ENCODE measurements at places on chromosomes 1 and 21.

GRCh38 chr21:29939104-29939923 lies 482 bp downstream of the GRIK1 start:
- no peak for DNase-seq

DNA sequence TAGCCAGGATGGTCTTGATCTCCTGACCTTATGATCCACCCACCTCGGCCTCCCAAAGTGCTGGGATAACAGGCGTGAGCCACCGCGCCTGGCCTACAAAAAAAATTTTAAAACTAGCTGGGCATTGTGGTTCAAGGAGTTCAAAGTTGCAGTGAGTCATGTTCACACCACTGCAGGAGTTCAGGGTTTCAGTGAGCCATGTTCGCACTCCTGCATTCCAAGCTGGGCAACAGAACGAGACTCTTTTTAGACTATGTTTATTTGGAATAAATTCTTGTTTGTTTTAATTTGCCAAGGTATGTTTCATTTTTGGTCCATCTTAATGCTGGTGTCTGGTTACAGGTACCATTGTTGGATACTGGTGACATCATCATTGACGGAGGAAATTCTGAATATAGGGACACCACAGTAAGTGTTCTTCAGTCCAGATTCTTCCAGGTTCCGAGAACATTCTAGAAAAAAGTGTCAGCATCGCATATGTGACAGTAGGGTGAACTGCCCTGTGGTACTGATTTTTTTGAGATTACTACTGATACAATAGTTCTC lies 3.9 kb downstream of the PGD start:
- DNase-seq: no peak

GRCh38 chr1:32903991-32904785 lies 3.0 kb upstream of the TMEM54 start:
- DNase-seq: no peak

GRCh38 chr1:17927952-17928351 lies 172.8 kb downstream of the ACTL8 start:
- no peak for DNase-seq

DNA sequence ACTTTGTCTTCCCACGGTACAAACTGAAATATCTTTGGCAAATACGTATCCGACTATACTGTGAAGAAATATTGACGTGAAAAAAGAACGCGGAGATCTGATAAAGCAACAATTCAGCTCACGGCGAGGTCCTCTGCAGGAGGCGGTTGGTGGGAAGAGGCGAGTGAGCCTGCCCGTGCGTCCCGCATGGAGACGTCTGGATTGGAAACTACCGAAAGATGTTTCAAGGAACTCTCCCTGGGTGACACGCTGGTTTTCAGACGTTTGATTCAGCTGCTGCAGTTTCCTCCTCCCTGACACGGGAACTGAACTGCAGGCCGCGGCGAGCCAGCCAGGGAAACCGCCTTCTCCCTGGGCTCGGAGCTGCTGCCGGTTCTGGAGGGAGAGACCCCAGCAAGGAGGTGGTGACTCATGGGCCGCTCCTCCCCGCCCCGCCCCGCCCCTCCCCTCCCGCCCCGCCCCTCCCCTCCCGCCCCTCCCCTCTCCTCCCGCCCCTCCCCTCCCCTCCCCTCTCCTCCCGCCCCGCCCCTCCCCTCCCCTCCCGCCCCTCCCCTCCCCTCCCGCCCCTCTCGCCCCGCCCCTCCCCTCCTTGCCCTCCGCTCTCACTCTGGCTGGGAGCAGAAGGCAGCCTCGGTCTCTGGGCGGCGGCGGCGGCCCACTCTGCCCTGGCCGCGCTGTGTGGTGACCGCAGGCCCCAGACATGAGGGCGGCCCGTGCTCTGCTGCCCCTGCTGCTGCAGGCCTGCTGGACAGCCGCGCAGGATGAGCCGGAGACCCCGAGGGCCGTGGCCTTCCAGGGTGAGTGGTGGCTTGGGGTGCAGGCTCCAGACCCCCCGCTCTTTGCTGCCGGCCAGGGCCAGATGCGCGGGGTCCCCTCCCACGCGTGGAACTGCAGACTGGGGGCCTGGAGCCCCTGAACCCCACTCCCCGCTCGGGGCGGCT lies at the start of gene COL6A1:
COL6A1 (plus strand) TSS at position 620 of the 941 bp plus-strand sequence; CDS start at position 701, 81 bp downstream.
- no peak for DNase-seq

GRCh38 chr1:100931716-100932115 lies 35.8 kb downstream of the SLC30A7 start:
- DNase-seq: no peak

GRCh38 chr1:21270086-21270689 lies 20.1 kb downstream of the ECE1 start:
- no peak for DNase-seq

Measured in kidney epithelial cell (primary cell).